ENCODE measurements at places on chromosomes 4 and X.

GRCh38 chr4:154822775-154823174 is 41.7 kb downstream of the RBM46 start:
- peak; percentile 69 for DNase-seq

GRCh38 chrX:153538424-153538823 is 21.0 kb downstream of the ATP2B3 start:
- no peak for DNase-seq

DNA sequence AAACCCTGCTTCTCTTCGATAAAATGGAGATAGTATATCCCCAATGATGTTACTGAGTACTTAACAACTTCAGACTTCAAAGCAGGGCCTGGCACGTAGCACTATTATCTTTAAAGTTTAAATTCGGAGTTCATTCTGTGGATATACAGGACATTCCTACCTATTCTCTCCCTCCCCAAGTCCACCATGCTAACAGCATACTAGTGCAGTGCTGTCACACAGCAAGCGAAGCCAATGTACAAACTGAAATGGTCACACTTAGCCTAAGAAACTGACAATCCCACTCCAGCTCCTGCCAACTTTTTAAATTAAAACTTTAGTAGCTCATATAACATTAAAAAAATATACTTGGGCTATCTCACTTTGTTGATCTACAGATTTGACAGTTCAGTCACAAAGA is 1.2 kb upstream of the DNAJB14 start:
- DNase-seq, result no peak

GRCh38 chr4:86496094-86497080 is 97.7 kb upstream of the PTPN13 start:
- peak; percentile 41 for DNase-seq

DNA sequence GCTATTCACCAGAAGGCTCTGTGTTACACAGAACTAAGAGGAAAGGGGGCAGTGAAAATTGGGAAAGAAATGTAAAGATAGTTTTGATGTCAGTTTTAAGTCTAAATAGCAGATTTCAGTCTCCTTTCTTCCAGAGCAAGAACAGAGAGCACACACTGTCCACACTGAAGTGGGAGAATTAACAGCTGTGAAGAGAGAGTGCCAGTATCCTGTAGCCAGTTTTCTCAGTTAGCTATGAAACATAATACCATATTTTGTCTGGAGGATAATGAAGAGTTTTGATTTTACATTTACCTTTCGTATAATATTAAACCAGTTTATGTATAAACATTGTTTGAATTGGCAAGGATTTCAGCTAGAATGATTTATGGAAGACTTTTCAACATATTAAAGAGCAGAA is 35.1 kb downstream of the FBXO8 start:
- no peak for DNase-seq

DNA sequence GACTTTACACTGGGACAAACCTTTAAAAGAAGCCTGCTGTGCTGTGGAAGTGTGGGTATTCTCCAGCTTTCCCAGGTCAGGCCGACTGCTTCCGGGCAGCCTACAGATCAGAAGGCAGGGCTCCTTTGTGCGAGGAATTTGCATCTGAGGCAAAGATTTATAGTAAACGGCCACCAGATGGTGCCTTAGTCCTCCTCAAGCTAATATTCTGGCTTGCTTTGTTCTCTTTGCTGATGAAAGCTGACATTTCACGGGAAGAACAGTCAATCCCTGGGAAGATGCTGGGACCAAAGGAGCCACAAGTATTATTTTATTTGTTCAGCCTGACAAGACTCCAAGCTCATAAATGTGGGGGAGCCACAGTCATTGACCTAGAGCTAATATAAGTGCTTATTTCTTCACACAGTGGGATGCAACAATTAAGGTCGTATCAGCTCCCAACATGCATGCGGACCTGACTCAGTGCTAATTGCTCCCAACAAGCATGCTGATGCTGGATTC is 120.7 kb upstream of the TRIM2 start:
- peak; percentile 63 for DNase-seq

GRCh38 chrX:103533511-103534216 is 14.4 kb upstream of the RAB40A start:
- peak; percentile 57 for DNase-seq

DNA sequence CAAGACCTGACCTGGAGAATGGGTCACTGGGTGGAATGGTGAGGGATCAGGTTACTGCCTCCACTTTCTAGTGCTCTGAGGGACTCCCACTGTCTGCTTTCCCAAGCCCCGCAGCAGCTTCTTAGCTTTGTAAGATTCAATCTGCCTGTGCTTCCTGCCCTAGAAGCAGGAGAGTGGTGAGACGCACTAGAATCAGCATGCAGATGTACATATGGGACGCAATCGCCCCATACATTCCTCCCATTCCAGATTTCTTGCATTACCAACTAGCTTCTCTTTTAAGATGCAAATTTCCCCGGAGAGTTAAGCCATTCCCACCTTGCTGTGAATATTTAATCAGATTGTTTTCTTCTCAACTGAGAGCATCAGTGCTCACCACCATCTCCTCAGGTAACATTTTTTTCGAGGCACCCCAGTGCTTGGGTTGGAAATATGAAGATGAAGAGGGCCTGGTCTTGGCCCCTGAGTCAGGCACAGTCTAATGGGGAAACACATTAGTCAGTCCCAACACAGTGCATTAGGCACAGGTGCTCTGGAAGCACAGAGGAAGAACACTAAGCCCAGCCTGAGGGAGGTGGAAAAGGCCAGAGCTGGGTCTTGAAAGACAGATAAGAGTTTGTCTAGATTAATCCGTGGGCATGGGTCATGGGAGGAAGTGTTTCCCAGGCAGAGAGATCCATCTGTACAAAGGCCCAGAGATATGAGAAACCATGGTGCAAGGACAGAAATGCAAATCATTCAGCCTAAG is 66.7 kb upstream of the PRPS1 start:
- no peak for DNase-seq

- DNase-seq, result peak; percentile 55
Observed at GRCh38 chr4:85153221-85153620, 186.7 kb upstream of the WDFY3 start.

GRCh38 chr4:518569-519083 is 19.6 kb downstream of the PIGG start:
- no peak for DNase-seq

DNA sequence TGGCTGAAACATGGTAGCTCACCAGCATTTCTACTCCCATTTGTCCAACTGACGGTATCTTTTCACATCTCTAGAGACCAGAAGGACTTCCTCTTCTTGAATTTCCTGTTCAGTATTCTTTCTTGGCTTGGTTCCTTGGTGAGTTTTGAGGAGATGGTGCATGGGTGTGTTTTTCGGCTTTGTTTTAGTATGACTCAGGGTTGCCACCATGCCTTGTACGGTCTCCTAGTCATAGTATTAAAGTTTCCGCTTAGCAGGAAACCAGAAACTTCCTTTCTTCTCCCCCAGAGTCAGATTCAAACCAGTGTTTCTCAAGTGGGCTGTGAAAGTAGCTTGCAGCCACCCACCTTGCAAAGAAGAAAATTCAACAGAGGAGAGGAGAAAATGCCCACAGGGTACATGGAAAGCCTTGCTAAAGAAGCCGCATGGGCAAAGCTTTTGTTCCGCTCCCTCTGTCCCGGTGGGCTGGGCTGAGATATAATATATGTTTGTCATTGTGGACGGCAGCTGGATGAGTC is 5.7 kb downstream of the CD99 start:
- peak; percentile 69 for DNase-seq

GRCh38 chr4:134934036-134934808 is 732.6 kb upstream of the PABPC4L start:
- DNase-seq, result no peak

DNA sequence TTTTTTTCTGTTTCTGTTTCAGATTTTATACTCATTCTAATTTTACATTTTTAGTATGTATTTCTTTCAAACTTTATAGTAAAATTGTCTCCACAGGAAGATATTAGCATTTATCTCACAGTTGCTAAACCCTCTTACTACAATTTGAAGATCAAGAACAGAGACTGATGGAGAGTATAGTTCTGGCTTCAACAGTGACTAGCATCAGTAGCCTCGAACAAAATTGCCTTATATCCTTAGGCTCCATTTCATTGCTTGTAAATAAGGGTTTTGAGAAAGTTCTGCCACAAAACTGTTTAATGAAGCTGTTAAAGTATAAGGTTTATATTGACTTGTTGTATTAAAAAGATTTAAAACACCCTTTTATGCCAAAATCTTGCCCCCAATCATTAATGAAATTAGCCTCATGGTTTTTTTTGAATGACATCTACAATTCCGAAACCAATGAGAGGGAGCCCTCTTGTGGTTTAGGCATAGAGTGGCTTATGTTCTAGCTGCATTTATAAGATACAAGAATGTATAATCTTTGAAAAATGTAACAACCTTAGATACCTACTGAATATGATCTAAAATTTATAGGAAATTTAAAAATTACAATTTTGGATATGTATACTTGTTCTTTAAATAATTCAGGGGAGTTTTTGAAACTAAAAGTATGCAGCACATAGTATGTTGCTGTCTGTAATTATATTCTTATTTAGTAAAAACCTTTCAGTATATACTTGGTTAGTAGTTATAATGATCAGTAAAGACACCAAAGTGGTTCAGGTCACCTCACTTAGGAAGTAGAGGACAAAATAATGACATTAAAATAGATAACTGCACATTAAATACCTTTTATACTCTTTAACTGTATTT is 109.8 kb upstream of the HPGD start:
- DNase-seq, result peak; percentile 38

- no peak for DNase-seq
Observed at GRCh38 chr4:159719531-159719930, 616.7 kb downstream of the RAPGEF2 start.

GRCh38 chrX:10133980-10134676 is 22.6 kb upstream of the CLCN4 start:
- DNase-seq, result no peak

GRCh38 chrX:155023907-155024833 is 1.6 kb upstream of the F8 start:
- no peak for DNase-seq

- no peak for DNase-seq
Observed at GRCh38 chrX:1593286-1594271, 2.2 kb downstream of the AKAP17A start.

DNA sequence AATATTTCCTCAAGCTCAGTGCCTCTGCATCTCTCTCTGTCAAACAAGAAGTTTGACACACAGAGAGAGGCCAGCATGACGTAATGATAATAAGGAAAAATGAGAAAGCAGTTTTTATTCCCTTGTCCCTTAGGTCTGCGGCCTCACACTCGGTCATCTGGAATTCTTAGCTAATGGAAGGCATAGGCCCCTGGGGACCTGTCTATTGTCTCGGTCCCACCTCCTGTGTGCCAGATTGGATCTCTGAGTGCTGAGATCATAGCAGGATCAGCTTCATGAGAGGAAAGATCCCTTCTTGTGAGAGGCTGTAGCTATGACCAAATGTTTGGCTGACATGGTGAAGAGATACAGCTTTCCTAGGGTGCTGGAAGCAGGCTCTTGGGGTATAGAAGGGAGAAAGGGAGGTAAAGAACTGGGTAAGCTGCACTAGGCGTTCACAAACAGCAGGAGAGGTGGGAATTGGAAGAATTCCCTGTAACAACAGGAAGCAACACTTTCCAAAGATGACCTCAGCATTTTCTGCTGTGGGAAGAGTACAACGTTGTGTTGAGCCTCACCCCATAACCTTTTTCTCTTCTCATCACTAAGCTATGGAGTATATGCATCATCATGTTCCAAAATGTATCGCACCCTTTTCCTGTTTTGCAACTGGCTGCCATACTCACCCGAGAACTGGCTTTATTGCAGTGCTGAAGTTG is 20.2 kb downstream of the TMEM31 start:
- peak; percentile 44 for DNase-seq

DNA sequence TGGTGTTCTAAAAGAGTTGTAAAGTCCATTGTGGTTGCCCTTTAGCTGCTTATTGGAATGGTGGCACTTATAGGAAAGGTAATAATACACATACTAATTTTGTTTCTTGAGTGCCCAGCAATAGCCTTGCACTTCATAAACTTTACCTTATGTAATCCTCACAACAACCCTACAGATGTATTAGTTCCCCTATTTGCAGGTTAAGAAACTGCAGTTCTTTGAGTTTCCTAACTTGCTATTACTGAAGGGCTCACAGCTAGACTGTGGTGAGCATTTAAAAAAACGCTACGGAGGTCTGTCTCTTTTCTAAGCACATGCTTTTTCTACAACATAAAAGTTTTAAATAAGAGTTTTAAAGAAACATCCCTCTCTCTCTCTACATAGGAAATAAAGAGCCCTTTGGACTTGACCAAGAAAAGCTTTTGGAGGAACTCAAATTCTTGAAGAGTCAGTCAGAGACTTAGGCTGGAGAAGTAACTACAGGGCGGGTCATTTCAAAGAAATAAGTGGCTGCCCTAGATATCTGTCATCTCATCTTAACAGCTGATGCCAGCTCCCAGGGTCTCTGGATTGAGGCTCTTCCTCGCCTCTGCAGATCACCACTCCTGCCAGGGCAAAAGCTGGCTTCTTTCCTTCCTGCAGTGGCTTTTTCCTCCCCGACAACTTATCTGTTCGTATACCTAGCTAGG is 42.0 kb upstream of the FBXW7 start:
- no peak for DNase-seq

DNA sequence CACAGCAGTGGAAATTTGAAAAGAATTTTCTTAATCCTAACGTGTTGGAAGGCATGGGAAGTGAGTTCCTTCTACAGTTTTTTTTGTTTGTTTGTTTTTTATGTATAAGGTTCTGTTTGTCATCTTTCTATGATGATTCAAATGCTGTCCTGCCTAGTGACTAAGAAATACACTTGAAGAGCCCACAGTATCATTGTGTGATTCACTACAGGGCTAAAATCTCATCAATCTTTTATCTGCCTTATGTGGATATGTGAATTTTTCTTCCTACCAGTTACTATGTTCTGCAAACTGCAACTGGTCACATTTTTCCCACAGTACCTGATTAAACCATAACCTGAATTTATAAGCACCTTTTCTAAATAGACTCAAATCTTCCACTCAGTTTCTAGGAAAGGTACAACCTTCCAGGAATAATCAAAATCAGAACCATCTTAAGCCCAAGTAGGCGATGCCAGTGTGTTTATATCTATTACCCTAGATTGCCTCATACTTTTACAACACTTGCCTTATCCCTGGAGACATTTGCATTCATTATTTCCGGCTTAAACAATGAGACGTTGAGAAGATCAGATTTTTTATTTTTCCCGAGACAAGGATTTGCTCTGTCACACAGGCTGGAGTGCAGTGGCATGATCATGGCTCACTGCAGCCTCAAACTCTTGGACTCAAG is 214.6 kb upstream of the GALNT7 start:
- DNase-seq, result peak; percentile 6

DNA sequence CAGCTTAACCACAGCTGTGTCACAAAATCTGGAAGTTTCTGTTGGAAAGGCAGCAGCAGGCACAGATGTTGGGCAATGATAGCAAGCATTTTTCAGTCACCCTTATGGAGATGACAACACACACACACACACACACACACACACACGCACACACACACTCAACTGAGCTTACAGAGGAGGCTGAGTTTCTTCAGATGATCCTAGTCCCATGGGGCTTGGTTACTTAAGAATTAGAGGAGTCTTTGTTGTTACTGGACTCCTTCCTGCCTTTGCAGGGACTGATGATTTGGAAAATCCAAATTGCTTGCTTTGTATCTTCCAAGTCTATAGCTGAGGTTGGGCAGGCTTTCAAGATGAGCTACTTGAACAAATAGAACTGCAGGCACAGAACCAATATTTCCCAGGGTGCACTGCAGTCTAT is 740.1 kb upstream of the PITX2 start:
- peak; percentile 79 for DNase-seq

Measured in fibroblast of the conjunctiva (primary cell).